ENCODE measurements at places on chromosomes 2 and 18.
A peak's percentile ranks its signal among the peaks of the same experiment; 100 is the strongest.

- no peak for DNase-seq
Observed at GRCh38 chr2:66431846-66432587, 2.9 kb upstream of the MEIS1 start.

- DNase-seq, result no peak
Observed at GRCh38 chr2:176291809-176292283, 22.6 kb downstream of the MTX2 start.

GRCh38 chr18:36411745-36412168 is 114.2 kb downstream of the FHOD3 start:
- DNase-seq, result no peak

DNA sequence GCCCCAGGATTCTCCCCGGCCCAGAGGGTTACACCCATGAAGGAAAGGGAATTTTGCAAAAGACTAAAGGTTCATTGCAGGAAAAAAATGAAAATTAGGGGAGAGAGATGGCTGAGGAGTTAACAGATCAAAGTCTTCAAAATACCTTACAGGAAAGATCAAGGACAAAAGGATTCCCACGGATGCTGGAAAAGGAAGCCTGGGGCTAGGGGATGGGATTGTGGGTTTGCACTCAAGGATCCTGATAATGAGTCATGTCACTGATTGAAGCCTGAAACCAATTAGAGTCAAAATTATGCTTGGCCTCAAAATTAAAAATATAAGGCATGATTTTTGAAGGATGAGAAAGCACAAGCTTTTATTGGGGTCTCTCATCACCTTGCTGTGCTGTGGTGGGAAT is 32.6 kb upstream of the COPS8 start:
- no peak for DNase-seq

GRCh38 chr2:64434039-64434657 is 19.8 kb upstream of the LGALSL start:
- DNase-seq, result no peak

- no peak for DNase-seq
Observed at GRCh38 chr2:157174321-157174720, 83.2 kb upstream of the GALNT5 start.

DNA sequence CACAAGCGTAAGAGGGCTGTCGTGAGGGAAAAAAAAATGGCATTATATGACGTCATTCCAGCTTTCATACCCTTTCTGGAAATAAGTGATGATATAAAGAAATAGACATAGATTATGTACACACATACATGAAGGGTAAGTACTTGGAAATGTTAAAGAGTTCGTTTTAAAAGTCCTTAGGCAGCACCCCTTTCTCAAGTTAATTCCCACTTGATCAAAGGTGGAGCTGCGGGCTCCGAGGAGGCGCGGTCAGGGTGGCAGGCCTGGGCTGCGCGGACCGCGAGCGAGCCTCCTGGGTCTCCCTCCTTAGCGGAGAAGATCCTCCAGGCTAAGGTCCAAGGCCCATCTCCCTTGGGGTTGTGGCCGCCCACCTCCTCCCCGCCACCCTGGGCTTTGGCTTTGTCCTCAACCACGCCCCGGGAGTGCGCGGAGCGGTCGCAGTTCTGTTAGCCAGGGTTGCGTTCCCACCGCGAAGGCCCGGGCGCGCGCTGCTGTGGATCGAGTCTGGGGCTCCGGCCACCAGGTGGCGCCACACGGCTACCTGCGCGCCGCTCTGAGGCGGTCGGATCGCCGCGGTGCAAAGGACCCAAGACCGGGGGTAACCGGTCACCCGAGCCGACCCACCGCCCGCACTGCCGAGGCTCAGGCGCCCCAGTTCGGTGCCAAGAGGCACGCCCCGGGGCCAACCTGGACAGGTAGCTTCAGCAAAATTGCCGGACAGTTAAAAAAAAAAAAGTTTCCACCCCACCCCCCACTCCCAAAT is 66.8 kb downstream of the HNRNPLL start:
- peak; percentile 49 for DNase-seq

DNA sequence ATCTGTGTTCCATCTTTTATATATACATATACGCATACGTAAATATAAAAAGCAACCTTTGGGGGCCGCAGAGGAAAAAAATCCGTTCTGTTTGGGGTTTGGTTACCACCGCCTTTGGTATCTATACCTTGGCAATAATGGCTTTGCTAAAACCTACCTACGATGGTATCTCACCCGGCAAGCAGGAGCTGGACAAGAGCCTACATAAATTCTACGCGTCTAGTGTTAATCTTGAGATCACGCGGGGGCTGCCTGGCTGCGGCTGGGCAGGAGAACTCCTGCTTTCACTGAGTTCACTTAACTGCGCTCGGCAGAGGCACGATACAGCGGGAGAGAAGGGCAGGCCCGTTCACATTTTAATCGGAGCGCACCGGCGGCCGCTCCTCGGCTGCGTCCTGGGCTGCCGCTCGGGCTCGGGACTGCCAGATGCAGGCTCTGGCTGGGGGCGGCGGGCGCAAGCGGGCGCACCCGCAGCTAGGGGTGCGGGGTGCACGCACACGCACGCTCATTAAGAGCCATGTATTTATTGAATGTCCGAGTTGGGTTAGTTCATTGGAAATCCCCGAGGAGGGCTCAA is 1.7 kb upstream of the POU3F3 start:
- DNase-seq, result no peak

All from stimulated activated CD4-positive, alpha-beta T cell treated with anti-CD3 and anti-CD28 coated beads, Interleukin-1b, Interleukin-23, amount 100 ng/mL, for 1 hour (primary cell).